ENCODE measurements at places on chromosomes 3 and 15.

DNA sequence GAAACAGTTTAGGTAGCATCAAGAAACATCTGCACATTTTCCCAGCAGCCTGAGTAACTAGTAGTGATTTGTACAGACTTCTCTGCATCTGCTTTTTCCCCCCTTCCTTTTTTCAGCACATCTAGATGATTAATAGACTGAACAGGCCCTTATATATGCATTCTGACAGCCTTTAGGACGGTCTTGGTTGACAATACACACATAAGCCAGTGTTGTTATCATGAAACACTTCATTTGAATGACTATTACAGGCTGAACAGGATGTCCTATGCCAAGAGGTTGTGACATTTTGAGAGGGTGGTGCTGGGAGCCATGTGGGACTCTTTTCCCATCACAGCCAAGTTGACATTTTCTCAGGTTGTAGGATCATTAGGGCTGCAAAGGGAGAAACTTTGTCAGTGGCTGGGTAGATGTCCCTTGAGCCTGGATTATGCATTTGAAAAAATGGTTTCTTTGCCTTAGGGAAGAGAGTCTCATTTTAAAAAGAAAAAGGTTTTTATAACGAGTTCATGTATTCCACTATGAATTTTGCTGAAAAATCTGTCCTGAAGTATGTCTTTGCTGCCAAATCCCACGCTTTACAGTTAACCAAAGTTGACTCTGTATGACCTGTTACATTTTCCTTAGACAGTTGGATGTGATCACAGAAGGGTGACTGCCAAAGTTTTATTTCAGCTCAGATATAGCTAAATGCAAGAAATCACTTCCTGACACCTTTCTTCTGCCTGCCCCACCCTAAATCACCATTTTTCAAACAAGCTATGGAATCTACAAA lies 73.7 kb downstream of the FILIP1L start:
- DNase-seq = no peak

- DNase-seq = no peak
Measured at GRCh38 chr3:71148455-71149060, 435.0 kb downstream of the FOXP1 start.

DNA sequence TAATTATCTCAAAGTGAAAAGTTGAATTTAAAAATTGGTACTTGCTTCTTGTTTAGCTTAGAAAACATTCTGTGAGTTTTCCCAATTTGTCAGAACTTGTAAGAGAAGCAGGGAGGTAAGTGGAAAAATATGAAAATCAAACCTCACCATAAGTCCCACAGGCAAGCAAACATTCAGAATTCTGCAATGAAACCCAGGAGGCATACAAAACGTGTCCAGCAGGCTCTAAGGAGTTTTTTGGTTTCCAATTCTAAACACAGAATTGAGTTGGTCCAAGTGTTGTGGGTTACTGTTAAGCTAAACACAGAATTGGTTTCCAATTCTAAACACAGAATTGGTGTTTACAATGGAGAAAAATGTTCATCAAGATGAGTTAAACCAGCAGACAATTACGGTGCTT lies 27.1 kb upstream of the ACKR4 start:
- no peak for DNase-seq

DNA sequence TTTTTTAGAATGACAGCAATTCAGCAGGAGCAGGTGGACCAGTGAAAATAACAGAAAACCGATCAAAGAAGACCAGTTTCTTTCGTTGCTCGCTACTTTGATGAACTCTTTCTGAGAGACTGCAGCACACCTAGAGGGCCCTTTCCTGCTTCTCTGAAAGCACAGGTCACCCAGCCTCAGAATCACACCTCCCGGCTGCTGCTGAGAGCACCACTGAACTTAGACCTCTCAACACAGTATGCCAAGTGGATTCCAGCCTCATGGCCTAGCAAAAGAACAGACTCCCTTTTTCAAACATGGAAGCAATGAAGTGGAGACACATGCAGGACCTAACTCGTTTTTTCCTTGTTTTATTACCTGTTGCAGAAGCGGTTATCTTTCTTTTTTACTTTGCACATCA lies 13.9 kb upstream of the APH1B start:
- DNase-seq = no peak

DNA sequence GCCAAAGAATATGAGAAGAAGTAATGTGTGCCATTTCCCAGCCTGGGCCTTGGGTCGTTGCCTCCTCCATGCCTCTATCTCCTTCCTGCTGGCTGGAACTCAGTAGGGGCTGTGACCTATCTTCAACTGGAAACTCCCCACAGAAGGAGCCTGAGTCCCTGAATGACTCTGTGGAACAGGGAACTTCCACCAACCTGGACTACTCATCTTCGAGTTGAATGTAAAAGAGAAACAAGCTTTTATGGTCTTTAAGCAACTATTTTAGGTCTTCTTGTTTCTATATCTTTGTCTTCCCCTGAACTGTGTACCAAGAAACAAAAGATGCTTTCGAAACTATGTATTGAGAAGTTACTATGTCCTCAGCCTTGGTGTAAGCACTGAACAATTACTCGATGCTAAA lies 355.3 kb upstream of the NR2F2 start:
- DNase-seq = no peak

GRCh38 chr3:160384639-160385318 lies 14.2 kb downstream of the IFT80 start:
- no peak for DNase-seq

- DNase-seq = no peak
Measured at GRCh38 chr3:136141891-136142290, 54.2 kb downstream of the MSL2 start.

- DNase-seq = no peak
Measured at GRCh38 chr3:66428733-66429132, 72.1 kb downstream of the LRIG1 start.

DNA sequence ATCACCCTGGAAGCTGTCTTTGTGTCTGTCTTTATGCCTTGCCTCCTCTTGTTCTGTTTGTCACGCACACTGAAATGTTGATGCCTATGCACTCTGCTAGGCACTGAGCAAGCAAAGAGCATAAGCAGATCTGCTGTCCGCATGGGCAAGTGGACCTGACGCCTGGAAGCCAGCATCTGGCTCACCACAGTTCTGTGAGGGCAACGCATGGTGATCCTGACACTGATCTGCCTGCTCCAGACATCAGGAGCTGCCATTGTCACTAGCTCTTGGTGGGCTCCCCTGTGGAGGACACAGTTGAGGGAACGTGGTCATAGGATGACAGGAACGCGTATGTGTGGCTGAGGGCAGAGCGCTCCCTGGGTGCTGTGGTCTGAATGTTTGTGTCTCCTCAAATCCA lies 234.6 kb downstream of the ADAMTS17 start:
- DNase-seq = no peak

DNA sequence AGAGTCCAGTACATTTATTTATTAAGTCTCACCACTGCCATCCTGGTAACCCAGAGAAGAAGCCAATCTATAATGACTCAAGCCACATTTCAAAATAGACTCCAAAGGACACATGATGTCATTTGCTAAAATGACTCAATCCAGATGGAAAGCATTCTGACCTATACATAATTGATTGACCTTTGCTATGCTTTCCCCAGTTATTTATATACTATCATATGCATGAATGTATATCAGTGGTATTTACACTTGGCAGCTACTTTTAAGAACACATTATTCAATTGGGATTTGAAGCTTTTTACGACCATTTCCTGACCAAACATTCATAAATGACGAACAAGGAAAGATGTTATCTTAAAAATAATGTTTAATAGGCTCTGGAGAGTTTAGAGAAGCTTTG lies 297.2 kb downstream of the FHIT start:
- DNase-seq = no peak

GRCh38 chr15:45670511-45670910 lies 35.7 kb downstream of the SQOR start:
- DNase-seq = no peak

Data from iPS DF 19.7 (cell line).